ENCODE measurements at places on chromosomes 4 and X.

- no peak for DNase-seq
These were observed 752.3 kb upstream of the NDST4 start for GRCh38 chr4:115865736-115866135.

- no peak for DNase-seq
These were observed 459.2 kb downstream of the INPP4B start for GRCh38 chr4:142386856-142387255.

DNA sequence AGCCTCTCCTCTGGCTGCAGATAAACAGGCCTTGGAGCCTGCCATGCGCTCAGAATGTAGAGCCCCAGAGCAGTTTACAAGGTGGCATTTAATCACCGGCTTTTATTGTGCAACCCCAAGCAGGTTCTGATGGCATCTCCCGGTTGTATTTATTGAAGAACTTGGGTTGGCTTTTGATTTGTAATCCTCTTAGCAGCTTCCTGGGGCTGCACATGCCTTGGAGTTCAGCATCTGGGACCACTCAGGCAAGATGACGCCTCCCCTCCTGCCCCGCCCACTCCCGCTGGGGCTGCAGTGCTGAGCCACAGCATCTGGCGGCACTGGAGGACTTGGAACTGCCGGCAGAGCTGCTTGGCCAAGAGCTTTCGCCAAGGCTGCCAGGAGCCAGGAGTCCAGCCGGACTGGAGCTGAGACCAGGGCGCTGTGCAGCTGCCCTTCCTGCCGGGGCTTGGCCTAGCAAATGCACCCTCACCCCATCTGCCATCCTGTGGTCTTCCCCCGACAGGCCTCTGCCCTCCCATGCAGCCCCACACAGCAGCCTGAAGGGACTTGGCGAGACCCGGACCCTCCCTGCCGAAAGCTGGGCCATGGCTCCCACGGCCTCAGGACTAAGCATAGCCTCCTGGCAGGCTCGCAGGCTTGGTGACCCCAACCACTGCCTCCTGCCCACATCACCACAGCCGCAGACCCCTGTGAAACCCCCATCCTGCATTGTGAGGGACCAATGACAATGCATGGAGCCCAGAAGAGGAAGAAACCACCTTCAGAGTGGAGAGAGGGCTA lies 5.4 kb downstream of the HTRA3 start:
- DNase-seq = no peak

- no peak for DNase-seq
These were observed 6.4 kb upstream of the SLAIN2 start for GRCh38 chr4:48334900-48335384.

- DNase-seq = no peak
These were observed 70.6 kb downstream of the TRAPPC11 start for GRCh38 chr4:183729430-183730328.

GRCh38 chr4:178142724-178143123 lies 700.5 kb upstream of the AGA start:
- DNase-seq = no peak

- no peak for DNase-seq
These were observed 3.4 kb upstream of the PCDH7 start for GRCh38 chr4:30716681-30717207.

GRCh38 chrX:15530318-15530717 lies 29.7 kb downstream of the BMX start:
- no peak for DNase-seq

DNA sequence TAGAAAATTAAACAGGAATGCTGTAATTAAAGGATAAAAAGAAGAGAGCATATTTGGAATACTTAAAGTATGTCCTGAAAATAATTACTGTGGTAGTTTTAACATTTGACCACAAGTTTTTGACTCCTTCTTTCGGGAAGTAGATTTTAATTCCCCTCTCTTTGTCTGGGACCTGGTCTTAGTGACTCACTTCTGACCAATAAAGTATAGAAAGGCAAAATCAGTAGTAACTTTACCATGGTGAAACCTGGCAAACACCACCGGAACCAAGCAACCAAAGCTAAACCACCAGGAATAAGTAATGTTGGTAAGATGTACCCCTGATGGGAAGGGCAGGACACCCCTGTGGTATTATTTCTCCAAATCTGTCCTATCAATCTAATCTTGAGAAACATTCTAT lies 314.8 kb downstream of the PDHA2 start:
- DNase-seq = no peak

DNA sequence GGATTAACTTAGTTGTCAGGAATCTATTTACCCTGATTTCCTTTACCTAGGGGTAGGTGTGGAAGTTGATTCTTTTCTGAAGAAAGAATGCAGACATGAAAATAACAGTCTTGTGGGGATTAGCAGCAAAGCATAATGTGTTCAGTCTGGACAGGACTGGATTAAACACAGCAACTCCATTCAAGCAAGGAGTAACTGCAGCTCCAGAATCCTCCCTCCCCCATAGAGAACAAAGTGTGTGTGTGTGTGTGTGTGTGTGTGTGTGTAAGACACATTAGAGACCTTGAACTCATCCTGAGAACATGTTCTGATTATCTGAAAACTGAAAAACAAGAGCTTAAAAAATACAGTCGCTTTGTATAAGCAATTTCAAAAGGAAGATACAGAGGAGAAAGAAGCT lies 9.3 kb downstream of the C4orf54 start:
- no peak for DNase-seq

GRCh38 chrX:66760651-66761050 lies 121.8 kb upstream of the EDA2R start:
- no peak for DNase-seq

GRCh38 chr4:188347339-188347738 lies 208.1 kb downstream of the TRIML1 start:
- DNase-seq = no peak

DNA sequence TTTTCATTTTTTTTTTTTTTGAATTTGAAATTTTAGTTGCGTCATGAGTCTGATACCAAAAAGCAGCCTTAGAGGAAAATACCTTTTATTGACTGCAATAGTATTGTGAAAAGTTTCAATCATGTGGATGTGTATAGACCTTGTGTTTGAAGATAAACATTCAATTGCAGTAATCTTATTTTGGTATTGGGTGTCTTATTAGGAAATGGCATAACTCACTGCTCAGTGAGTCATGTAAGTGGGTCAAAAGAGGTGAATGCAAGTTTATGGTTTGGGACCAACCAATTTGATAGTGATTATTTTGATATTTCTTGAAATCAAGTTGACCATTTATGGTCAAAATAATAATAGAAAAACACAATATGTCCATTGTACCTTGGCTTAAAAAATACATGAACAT lies 627.8 kb upstream of the SLIT2 start:
- no peak for DNase-seq

DNA sequence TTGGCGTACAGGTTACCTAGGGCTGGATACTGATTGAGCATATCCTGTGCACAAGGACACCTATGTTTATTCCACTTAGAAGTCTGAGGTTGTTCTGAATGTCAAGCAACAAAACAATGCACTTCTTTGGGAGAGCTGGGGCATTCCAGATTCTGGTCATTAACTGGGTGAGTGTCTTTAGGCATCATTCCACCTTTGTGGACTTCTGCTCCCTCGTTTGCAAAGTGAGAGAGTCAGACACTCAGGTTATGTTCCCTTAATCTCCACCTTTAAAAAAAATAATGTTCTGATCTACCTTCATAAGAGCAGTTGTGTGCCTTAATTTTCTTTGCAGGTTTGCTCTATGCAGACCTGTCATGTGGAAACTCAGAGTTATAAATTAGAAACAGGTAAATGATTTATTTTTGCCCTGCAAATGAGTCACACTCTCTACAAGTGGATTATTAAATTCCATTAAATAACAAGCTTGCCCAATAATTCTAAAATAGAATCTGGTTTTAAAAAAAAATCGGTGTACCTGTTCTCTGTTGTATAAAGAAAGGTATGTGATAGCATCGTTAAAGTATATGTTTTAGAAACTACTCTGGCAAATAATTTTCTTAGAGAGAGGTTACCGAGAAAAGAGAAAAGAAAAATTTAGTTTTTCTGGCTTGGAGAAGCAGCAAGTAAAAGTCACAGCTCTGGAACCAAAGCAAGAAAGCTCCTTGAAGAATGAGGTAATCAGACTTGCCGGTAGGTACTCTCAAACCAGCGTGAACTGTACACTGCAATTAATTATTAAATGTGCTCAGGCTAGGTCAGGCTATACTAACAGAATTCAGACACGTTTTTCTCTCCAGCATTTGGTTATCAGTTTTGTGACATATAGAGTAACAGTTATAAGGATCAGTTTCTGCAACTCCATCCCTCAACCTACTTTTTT lies 93.2 kb downstream of the SORBS2 start:
- DNase-seq = no peak

GRCh38 chr4:183757060-183757459 lies 98.0 kb downstream of the TRAPPC11 start:
- DNase-seq = no peak

- no peak for DNase-seq
These were observed 2.8 kb downstream of the CMC4 start for GRCh38 chrX:155068165-155068564.

GRCh38 chr4:179601671-179602070 lies 2159.4 kb upstream of the AGA start:
- no peak for DNase-seq

GRCh38 chrX:103530545-103530944 lies 11.3 kb upstream of the RAB40A start:
- DNase-seq = no peak

GRCh38 chrX:115625572-115626301 lies 64.8 kb downstream of the PLS3 start:
- DNase-seq = no peak

GRCh38 chrX:6041630-6042029 lies 187.0 kb downstream of the NLGN4X start:
- DNase-seq = no peak

- no peak for DNase-seq
These were observed 9.1 kb upstream of the ARHGEF38 start for GRCh38 chr4:105543346-105543745.

DNA sequence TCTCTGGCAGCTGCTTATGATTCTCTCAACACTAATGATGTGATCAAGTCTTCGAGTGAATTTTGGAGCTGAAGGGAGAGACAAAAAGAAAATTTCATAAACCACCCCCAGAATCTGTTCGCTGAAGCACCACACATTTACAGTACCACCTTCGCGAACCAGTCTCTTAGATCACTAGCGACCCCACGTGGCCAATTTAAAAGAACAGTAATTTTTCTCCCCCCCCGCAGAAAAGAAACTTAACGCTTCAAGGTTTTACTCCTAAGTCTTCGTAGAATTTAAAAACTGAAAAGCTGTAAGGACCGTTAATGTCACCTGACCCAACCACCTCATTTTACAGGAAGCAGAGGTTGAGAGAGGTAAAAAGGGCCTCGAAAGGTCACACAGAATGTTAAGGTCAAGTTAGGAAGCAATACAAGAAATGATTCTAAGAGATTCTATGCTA lies 187.5 kb downstream of the QDPR start:
- no peak for DNase-seq

DNA sequence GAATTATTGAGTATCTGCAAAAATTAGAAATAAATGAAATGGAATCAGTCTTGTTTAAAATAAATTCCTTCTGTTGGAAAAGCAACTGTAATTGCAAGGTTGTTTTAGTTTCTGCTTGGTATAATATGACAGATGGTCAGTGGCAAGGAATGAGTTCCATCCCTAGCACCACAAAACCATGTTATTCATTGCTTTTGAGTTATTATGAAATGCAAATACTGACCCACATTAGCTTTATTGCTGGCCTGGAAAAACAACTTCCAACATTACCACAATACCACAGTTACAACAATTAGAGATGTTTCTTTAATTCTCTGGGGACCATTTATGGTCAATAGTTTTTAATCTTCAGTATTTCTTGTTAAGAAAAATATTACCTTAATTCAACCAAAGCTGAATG lies 194.4 kb downstream of the TMA16 start:
- DNase-seq = no peak

DNA sequence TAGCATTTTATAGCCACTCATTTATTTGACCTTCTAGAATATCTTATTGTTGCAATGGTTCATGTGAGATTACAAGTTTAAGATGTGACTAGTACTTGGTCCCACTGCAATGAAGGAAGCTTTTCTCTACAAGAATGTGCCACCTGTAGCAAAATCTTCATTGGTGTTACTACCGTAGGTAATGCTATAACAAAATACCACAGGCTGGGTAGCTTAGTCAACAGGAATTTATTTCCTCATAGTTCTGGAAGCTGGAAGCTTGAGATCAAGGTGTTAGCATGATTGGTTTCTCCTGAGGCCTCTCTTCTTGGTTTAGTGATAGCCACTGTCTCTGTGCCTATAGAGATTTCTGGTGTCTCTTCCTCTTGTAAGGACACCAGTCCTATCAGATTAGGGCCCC lies 441.0 kb downstream of the GPM6A start:
- DNase-seq = no peak

- no peak for DNase-seq
These were observed 74.0 kb upstream of the GC start for GRCh38 chr4:71857713-71858451.

GRCh38 chrX:48541140-48541814 lies 1.8 kb downstream of the TBC1D25 start:
- DNase-seq = no peak

- DNase-seq = no peak
These were observed 1142.3 kb downstream of the NLGN4X start for GRCh38 chrX:5086388-5086787.

GRCh38 chr4:72119946-72120345 lies 88.1 kb downstream of the NPFFR2 start:
- DNase-seq = no peak

DNA sequence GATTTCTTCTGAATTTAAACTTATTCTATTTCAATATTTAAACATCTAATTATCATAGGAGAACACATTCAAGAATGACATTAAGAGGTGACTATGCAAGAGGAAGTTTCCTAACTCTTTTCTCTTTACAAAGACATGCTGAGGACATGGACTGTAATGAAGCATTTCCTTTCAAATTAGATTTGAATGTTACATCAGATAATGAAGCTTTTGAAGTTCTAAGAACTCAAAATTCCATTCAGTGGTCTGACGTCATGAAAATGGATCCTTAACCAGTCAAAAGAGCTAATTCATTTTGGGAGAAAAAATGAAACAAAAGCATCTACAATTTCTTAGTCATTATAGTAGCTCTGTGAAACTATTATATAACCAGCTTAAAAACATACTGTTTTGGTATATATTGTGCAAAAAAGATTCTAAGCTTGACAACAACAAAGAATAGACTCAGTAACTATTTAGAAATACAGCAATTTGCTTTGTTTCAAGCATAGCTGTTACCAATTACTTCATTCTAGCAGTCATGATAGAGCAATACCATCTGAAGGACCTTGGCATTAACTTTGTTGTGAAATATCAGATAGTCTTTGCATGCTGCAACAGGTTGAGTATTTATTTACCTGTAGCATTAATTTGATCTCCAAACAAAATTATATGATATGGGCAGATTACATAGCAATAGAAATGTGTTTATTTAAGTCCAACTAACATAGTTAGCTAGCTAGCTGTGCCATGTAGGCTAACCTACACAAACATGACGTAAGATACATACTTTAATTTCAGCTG lies 13.7 kb upstream of the DTHD1 start:
- DNase-seq = no peak

GRCh38 chrX:34877436-34877835 lies 65.2 kb upstream of the FAM47B start:
- DNase-seq = no peak

DNA sequence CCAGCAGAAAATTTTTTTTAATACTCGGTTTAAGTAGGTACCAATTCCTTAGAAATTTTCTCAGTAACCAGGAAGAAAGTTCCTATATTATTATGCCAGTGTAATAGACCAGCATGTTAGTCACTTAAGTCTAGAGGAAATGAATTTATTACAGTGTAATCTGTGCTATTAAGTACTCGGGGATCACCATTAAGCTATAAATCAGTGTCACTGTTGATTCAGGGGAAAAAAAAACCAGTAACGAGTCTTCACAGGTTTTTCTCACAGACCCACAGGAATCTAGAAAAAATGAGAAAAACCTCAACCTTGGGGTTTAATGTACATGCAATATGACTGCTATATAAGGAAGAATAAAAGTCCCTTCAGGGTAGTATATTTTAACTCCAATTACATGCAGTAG lies 138.3 kb upstream of the IL1RAPL2 start:
- DNase-seq = no peak

Data from GM12892 (cell line).